Activated naive CD8-positive, alpha-beta T cell treated with anti-CD3 and anti-CD28 coated beads, Interleukin-2, amount 10 ng/mL, durations not matched to agents 7 days and 5 days (primary cell): ENCODE measurements at places on chromosomes 7 and 10. TPM values are rescaled to one million over a fixed set of nuclear protein-coding genes. Genes with fewer than 3 reads are reported as not detected.
A peak's percentile ranks its signal among the peaks of the same experiment; 100 is the strongest.

DNA sequence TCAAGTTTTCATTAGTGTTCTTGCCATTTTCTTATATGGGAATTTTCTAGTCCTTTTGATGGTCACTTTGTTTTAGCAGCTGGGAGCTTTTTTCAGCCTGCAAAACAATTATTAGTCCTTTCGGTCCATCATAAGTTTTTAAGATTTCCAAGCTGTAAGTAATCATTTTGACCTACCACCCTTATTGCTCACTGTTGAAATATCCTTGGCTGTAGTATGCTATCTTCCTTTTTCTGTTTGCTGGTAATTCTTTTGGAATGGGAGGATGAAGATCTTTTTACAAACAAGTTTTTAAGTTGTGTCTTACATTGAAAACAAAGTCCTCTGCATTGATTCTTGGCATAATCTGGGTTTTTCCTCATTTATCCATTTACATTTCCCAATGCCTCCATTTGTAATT, 24.0 kb downstream of the BZW2 start:
- no peak for DNase-seq
- H3K4me1 ChIP-seq = peaks cover 3% of the 10 kb centered on the region
- no peak overlapping the region for H3K27ac ChIP-seq
- H3K4me3 ChIP-seq = no peak overlapping the region

DNA sequence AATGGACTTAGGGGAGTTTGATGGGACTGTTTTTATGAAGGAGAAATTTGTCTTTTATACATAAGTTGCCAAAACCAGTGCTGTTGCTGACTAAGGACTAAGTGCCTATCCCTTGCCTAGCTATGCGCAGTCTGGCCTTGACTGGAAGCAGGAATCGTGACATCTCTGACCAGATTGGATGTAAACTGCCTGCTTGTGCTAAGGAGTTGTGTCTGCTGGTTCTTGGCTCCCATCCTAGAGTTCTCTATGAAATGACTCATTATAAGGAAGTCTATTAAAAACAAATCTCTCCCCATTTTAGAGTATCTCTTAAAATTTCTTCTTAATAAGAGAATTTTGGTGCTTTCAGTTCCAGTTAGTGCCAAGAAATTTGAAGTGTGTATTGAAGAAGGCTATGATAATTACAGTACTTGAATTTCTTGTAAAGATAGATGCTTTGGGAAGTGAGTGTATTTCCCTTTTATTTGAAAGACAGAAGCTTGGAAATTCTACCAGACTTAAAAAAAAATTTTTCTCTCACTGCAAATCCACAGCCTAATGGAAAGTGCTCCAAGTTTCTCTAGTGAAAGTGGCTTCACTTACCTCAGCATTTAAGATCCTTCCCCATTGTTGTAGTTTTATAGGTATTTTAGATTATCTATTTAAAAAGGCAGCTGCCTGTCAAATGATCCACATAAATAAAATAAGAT, 77.6 kb downstream of the BICC1 start:
- no peaks in the 10 kb centered on the region for H3K4me1 ChIP-seq
- H3K36me3 ChIP-seq = no peaks in the 10 kb centered on the region

GRCh38 chr10:116587878-116588591, 2.7 kb upstream of the PNLIPRP1 start:
- no peak overlapping the region for H3K27ac ChIP-seq
- no peaks in the 10 kb centered on the region for H3K36me3 ChIP-seq
- DNase-seq = no peak
- H3K27me3 ChIP-seq = no peaks in the 10 kb centered on the region
- no peak overlapping the region for H3K4me3 ChIP-seq
- H3K4me1 ChIP-seq = no peaks in the 10 kb centered on the region

LRRC17 gene
- not detected for total RNA-seq

LOXL4 gene
- not detected for total RNA-seq

- H3K4me3 ChIP-seq = no peak overlapping the region
- H3K27ac ChIP-seq = no peak overlapping the region
- DNase-seq = no peak
Observed at GRCh38 chr7:86814661-86815379, 171.1 kb downstream of the GRM3 start.

DNA sequence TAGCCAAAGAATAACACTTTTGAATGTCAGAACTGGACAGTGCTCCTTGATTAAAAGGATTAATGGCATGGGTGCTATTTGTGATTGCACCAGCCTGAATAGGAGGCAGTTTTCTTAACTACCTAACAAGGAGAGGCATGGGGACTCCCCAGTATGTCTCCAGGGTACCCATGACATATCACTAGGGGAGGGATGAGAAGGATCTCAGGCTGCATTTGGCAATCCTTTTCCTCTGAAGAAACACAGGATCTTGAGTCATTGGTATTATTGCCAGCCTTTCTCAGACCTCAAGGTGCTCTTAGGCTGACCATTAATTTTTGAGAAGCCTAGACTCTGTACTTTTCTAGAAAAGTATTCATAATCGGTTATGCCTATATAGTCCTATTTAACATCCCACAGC, 77.5 kb upstream of the NPVF start:
- DNase-seq = no peak
- no peak overlapping the region for H3K4me3 ChIP-seq
- H3K27ac ChIP-seq = no peak overlapping the region
- no peaks in the 10 kb centered on the region for H3K36me3 ChIP-seq

GRCh38 chr10:121500701-121501332, 97.4 kb downstream of the FGFR2 start:
- no peak overlapping the region for H3K27ac ChIP-seq
- H3K4me1 ChIP-seq = no peaks in the 10 kb centered on the region
- H3K36me3 ChIP-seq = no peaks in the 10 kb centered on the region
- H3K4me3 ChIP-seq = no peak overlapping the region
- no peaks in the 10 kb centered on the region for H3K27me3 ChIP-seq

GRCh38 chr10:112678987-112679386, 232.0 kb downstream of the VTI1A start:
- DNase-seq = no peak
- no peaks in the 10 kb centered on the region for H3K27me3 ChIP-seq
- no peak overlapping the region for H3K27ac ChIP-seq
- no peak overlapping the region for H3K4me3 ChIP-seq
- no peaks in the 10 kb centered on the region for H3K4me1 ChIP-seq

GRCh38 chr10:11450427-11450826, 161.0 kb downstream of the USP6NL start:
- no peak overlapping the region for H3K4me3 ChIP-seq
- DNase-seq = no peak
- peaks cover 2% of the 10 kb centered on the region for H3K4me1 ChIP-seq

DNA sequence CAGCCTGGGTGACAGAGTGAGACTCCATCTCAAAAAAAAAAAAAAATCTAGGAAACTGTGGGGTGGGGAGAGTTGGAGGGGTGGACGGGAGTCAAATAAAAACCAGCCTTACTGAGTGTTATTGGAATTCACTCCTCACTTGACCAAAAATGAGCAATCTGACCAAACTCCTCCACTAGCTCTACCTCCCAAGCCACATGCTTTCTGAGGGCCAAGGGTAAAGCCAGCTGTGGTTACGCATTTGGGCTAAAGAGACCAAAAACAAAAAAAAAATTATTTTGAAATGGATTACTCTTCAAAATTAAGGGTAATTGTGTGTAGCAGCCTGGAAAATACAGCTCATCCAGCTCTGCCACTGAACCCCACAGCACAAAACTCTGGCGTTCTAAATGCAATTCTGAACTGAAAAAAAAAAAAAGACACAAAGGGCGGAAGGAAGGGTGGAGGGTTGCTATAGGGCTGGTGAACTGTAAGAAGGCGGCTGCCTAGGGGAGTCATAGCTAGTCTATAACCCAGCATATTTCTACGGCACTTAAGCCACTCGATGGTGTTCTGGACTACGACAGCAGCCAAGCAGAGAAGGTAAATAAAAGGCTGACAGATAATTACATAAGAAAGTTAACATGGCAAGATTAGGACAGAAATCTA, 7.8 kb downstream of the ELMO1 start:
- H3K4me1 ChIP-seq = peaks cover 21% of the 10 kb centered on the region
- peak overlapping the region; percentile 82 for H3K27ac ChIP-seq
- DNase-seq = no peak
- peaks cover 11% of the 10 kb centered on the region for H3K36me3 ChIP-seq
- no peaks in the 10 kb centered on the region for H3K27me3 ChIP-seq

GRCh38 chr10:72007246-72007892, 43.2 kb downstream of the CHST3 start:
- no peak for DNase-seq
- H3K27ac ChIP-seq = no peak overlapping the region
- no peaks in the 10 kb centered on the region for H3K27me3 ChIP-seq
- no peaks in the 10 kb centered on the region for H3K4me1 ChIP-seq
- no peaks in the 10 kb centered on the region for H3K36me3 ChIP-seq
- no peak overlapping the region for H3K4me3 ChIP-seq

SCIN gene
- 0.69 TPM for total RNA-seq

DNA sequence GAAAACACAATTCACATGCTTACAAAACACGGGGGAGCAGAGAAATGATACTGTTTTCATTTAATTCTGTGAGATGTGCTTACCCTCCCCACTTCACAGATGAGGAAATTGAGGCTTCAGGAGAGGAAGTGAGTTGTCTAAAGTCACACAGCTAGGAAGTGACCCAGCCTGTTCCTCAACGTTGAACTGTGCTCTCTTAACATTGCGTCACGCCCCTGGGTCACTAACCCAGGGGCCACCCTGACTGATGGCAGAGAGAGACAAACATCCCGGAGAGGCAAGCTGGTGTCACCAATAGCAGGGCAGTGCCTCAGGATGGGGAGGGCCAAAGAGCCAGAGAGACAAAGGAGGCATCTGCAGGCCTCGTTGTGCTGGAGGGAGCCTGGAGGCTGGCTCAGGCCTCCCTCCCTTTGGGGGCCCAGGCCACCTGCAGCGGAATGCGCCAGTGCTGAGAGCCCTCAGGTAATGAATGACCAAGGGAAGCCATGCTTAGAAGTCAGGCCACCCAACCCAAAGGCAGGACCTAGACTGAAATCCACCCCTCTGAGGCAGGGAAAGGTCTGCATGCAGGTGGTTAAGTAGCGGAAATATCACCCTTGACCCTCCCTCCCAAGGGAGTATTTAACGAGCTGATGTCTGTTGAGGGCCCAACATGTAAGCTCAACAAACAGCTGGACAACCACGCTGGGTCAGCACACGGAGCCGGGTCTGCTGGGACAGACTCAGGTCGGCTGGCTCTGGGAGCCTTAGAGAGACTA, 81.3 kb downstream of the C10orf105 start:
- H3K27me3 ChIP-seq = peaks cover 12% of the 10 kb centered on the region
- H3K36me3 ChIP-seq = no peaks in the 10 kb centered on the region
- H3K4me3 ChIP-seq = no peak overlapping the region
- peaks cover 5% of the 10 kb centered on the region for H3K4me1 ChIP-seq

DNA sequence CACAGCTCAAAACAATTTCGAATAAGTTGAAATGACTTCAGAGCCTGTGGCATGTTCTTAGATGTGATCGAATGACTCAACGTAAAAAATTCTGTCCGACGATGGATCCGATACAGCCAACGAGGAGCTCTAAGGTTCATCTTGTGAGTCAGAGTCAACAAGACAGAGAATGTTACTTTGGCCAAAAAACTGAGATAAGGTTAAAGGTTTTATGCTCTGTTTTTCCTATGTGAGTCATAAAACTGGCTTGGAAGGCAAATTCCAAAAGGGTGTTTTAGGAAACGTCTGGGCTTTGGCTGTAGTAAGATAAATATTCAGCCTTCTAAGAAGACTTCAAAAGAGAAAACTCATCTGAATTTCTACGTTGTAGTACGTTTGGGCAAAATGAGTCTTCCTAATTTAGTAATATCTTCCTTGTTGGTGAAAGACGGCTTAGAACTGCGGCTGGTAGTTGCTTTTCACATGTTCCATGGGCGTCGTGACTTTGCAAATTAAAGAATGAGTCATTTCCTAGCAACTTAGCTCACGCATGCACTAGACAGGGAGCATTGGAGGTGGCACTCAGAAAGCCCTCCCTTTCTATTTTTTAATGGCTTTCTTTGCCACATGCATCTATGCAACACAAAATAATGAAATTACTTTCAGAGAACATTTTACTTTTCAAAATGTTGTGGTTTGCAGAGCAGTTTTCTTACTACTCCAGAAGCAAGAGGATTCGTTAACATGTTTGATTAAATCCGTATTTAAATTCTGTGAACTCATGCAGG, 28.2 kb downstream of the PFKP start:
- H3K27ac ChIP-seq = peak overlapping the region; percentile 82
- no peaks in the 10 kb centered on the region for H3K27me3 ChIP-seq
- H3K4me3 ChIP-seq = peak overlapping the region; percentile 65
- peaks cover 38% of the 10 kb centered on the region for H3K36me3 ChIP-seq
- DNase-seq = no peak

ATG9B gene
- 11.6 TPM for total RNA-seq

STX1A gene
- total RNA-seq = 8.0 TPM

NRG3 gene
- not detected for total RNA-seq
